ENCODE measurements at places on chromosomes 2 and 18.

- DNase-seq: no peak
These were observed 189.6 kb downstream of the HAUS1 start for GRCh38 chr18:46293742-46294181.

DNA sequence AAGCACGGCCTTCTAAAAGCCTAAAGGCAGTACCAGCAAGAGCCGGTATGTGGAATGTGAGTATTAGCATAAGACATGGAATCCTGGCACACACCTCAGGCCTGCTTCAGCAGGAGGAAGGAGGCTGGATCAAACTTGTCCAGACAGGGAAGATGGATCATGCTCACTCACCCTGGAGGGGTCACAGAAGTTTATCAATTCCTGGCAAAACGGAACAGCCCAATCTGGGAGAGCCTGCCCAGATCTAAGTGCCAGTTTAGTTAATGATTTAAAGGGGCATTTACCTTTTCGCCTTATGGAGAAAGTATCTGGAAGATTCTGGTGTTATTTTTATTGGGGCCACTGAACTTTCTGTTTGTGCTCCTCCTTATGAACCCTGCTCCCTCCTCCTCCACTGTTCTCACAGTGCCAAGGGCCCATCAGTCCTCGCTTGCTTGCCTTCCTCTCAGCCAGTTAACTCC, 58.3 kb upstream of the NFE2L2 start:
- DNase-seq: no peak

GRCh38 chr2:234961784-234962183, 10.0 kb downstream of the SH3BP4 start:
- DNase-seq: no peak

- DNase-seq: no peak
These were observed 332.3 kb upstream of the FIGN start for GRCh38 chr2:164068063-164068462.

- DNase-seq: no peak
These were observed 42.0 kb upstream of the LTBP1 start for GRCh38 chr2:32904751-32905150.

DNA sequence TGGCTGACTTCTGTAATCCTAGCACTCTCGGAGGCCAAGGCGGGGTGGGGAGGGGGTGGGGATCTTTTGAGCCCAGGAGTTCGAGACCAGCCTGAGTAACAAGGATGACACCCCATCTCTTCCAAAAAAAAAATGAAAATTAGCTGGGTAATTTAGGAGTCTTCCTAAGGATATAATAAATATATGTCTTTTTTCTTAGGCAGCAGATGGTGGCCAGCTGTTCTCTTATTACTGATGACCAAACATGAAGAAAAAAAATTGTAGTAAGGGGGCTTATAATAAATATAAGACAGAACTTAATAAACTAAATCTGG, 4.2 kb upstream of the IMPA2 start:
- DNase-seq: no peak

GRCh38 chr2:135219226-135219625, 167.1 kb downstream of the RAB3GAP1 start:
- no peak for DNase-seq

GRCh38 chr2:18398833-18399232, 161.6 kb downstream of the RDH14 start:
- no peak for DNase-seq

DNA sequence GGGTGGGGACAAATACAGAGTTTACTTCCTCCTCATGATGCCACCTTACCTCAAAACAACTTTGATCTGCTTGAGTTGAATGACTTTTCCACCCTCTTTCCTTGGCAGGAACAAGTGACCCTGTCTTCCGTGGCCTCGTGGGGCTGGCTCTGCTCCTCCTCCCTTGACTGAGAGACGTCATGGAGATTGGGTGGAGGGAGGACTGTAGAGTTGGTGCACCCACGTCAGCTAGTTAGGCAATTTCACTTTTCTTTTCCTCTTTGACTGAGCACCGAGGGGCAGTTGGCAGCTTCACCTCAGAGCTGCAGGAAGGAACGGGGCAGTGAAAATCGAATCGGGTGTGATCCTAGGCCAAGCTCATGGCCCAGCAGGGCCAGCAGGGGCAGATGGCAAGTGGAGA, at the start of gene SP140:
Gene SP140 (plus strand): TSS at position 251 of the 400 bp plus-strand sequence. CDS start 109 bp downstream, at position 360.
- no peak for DNase-seq

- DNase-seq: no peak
These were observed 26.3 kb downstream of the B4GALT6 start for GRCh38 chr18:31657823-31658669.

DNA sequence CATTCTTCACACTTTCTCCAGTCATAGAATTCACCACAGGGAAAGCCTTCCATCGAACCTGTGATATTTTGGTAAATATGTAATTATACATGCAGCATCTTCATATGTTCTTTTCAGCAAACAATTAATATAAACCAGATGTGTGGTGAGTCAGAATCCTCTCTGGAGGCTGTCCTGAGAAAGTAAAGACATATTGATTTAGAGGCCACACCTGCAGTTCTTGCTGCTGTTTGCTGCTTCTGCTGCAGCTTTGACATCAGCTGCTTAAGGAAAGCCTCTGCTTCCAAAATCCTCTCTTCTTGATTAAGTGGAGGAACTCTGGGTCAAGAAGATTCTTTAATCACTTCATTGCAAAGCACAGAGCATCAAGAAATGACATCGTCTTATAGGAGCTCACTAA, 568.8 kb upstream of the ZEB2 start:
- no peak for DNase-seq

Data from hepatic stellate cell (primary cell).